Activated CD4-positive, alpha-beta memory T cell treated with anti-CD3 and anti-CD28 coated beads for 36 hours (primary cell): ENCODE measurements at places on chromosomes 3 and 15.
A peak's percentile ranks its signal among the peaks of the same experiment; 100 is the strongest.

DNA sequence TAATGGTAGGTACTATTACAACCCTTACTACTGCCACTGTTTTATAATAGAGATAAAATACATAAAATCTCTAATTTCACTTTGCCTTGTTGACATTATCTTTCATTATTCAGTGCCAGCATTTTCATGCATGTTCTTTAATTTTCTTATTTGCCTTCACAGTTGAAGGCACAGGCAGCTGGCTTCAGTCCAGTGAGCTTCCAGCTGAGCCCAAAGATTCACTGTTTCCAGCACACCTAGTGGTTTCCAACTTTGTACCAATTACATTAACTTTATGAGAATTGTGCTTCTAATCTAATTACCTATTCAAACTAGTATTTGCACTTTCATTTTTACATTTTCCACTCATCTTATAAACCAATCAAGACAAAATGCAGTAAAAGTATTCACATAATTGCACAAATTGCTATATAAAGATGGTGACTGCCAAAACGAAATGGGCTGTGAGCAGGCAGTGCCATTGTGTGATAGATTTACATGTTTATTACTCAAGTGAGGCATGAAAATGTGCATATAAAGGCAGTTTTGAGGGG, 228.3 kb downstream of the MFSD1 start:
- DNase-seq: no peak

- no peak for DNase-seq
Observed at GRCh38 chr15:22936577-22937472, 43.3 kb downstream of the CYFIP1 start.

DNA sequence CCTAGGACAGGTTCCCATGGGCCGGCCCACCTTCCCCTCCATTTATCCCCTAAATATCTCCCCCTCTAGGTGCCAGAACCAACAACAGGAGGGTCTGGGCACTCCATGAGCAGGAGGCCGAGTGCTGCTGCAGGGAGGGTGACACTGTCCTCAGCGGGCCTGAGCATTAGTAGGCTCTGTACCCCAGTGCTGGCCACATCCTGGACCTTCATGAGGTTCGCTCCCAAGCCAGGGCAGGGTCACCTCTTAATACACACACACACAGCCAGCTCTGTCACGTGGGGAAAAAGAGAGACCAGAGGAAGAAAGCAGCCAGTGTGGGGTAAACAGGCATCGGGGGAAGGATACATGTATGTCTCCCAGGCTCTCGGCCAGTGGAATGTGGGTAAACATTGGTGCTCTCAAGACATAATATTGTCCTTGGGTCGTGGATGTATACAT, 27.9 kb upstream of the SEMA3F start:
- no peak for DNase-seq

- DNase-seq: no peak
Observed at GRCh38 chr15:78216276-78217104, 17.9 kb downstream of the ACSBG1 start.

DNA sequence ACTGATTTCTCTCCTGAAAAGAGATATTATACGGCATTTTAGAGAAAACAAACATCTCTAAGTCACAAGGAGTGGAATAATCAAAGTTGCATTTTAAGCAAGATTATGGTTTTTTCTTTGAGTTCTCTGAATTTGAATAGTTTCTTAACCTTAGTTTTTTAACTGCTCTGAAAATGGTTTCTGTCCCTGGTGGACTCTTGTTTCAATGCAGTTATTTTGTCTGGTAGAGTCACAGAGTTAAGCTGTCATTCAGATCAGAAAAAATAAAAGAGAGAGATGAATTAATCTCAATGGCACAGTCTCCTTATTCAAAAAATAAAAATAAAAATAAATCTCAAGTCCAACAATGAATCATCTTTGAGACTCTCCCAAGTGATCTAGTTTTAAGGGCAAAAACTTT, 19.0 kb downstream of the AGTR1 start:
- DNase-seq: no peak

DNA sequence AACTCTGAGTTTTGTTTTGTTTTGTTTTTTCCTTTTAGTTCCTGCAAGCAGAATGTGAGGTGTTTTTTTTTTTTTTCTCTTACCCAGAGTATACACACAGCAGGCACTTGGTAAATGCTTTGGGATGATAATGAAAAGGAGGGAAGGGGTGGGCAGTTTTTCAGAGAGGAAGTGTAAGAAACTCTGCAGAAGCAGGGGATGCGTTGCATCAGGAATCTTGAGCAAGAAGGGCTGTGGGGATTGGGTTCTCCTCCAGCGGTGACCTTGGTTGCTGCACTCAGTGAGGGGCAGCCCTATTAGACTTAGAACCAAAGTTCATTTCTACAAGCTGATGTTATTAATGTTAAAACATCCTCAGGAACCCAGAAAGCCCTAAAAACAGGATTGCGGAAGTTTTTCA, 32.2 kb upstream of the TMEM158 start:
- DNase-seq: no peak

GRCh38 chr3:155420881-155421486, 127.5 kb upstream of the STRIT1 start:
- no peak for DNase-seq

- no peak for DNase-seq
Observed at GRCh38 chr3:27532426-27533260, 48.5 kb upstream of the SLC4A7 start.

DNA sequence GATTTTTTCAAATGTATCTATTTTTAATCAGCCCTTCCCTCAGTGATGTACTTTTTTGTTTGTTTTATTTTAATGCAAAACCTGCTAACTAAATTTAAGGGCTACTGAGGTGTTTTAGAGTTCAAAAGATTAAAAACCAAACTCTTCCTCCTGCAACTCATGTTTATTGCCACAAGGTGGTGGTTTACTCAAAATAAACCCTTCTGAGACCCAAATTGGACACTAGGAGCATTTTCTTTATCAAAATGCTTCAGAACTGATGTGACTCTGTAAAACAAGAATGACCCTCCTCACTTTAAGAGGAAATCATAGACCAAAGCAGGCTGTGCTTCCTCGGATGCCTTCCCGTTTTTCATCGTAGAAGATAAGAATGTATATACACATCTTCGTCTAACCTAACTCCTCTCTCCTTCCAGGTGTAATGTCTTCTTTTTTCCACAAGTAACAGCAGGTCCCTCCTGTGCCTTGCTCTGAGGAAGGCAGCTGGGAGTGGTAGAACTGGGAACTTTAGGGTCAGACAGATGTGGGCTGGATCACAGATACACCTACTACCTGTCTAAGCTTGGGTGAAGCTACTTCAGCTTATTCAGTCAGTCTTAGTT, 2.9 kb upstream of the NME9 start:
- DNase-seq: no peak

- DNase-seq: no peak
Observed at GRCh38 chr3:48709051-48709461, 8.0 kb downstream of the IP6K2 start.

DNA sequence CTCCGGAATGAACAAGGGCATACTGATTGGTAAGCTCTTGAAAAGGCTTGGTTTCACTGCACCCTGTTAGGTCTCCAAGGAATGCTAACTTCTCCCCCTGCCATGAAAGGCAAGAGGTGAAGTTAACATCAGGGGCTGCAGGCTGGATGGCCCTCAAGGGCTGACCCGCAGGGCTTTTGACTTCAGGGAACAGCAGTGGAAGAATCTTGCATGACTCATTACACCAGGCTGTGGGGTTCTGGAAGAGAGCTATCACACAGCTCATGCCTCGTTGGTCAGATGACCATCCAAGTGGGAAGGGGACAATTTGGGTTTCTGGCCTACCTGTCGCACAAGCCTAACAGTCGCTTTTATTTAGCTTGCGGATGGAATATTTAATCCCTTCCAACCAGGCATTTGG, 23.6 kb upstream of the ATG7 start:
- no peak for DNase-seq

DNA sequence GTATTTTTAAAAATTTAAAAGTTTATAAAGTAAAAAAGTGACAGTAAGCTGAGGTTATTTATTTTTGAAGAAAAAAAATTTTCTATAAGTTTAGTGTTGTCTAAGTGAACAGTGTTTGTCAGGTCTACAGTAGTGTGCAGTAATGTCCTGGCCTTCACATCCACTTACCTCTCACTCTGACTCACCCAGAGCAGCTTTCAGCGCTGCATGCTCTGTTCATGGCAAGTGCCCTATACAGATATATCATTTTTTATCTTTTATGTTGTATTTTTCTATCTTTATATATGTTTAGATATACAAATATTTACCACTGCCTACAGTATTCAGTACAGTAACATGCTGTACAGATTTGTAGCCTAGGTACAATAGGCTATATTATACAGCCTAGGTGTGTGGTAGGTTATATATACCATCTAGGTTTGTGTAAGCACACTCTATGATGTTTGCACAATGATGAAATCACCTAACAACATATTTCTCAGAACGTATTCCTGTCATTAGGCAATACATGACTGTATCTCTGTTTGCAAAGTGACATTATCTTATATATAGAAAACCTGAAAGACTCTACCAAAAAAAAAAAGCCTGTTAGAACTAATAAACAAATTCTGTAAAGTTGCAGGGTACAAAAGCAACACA, 75.9 kb upstream of the TMC3 start:
- DNase-seq: no peak

DNA sequence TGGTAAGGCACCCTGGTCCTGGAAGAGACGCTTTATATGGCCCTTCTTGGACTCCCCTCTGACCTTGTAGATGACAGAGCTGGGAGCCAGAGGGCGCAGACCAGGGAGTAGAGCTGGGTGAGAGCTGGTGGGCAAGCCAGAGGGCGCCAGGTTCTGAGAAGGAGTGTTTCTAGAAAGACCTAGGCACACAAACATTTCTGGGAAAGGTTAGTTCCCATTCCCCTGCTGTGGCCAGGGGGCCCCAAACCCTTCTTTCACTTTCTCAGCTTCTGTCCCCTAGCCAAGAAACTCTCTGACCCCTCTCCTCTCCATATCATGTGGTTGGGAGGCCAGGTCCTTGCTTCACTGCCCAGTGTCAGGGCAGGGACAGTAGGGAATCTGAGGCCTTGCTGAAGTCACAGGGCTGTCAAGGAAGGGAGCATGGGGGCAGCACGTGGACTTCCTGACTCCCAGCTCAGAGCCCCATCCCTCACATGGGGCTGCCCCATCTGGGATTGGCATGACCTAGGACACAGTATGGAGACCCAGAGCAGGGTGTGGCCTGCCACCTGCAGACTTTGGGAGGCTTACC, 3.6 kb downstream of the HEMK1 start:
- peak; percentile 80 for DNase-seq

GRCh38 chr15:78922527-78922926, 22.3 kb downstream of the CTSH start:
- DNase-seq: no peak

DNA sequence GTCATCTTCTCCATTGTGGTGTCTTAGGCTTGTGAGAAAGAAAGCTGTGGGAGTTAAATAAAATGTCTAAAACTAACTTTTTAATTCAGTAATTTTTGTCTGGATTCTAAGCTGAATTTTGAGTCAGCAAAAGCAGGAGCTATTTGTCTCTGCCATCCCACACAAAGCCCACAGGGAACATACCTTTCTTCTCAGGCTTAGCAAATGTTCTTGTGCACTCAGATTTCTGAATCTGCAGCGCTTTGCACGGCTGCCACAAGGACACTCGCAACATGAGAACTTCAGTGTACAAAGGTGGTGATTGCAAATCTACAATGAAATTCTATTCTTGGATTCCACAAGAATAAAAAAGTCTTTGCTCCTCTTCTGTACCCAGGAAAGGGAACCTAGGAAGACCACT, 88.2 kb upstream of the RNF7 start:
- no peak for DNase-seq
